Right forelimb (tissue), 1 donor: ENCODE measurements at places on chromosomes 5 and 9.

DNA sequence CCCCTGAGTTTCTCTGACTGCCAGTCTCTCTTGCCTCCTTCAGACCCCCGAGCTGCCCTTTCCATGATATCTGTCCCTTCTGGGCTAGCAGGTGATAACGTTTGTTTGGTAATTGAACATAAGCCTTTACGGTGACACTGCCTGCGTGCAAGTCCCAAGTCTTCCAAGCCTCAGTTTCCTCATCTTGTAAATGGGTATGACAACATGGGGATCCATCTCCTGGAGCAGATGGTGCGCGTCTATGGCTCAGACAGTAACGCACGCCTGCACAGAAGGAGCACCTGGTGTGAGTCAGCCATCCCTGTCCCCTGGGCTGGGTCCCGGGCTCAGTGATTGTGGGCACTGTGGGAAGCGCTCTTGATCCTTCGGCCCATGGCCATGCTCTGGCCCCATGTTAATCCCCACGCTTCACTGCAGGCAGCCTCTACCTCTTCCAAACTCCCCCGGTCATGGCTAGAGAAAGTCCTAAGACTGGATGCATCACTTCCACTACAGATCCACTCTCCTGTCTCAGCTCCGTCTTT, 85.8 kb downstream of the DAP start:
- DNase-seq: no peak

DNA sequence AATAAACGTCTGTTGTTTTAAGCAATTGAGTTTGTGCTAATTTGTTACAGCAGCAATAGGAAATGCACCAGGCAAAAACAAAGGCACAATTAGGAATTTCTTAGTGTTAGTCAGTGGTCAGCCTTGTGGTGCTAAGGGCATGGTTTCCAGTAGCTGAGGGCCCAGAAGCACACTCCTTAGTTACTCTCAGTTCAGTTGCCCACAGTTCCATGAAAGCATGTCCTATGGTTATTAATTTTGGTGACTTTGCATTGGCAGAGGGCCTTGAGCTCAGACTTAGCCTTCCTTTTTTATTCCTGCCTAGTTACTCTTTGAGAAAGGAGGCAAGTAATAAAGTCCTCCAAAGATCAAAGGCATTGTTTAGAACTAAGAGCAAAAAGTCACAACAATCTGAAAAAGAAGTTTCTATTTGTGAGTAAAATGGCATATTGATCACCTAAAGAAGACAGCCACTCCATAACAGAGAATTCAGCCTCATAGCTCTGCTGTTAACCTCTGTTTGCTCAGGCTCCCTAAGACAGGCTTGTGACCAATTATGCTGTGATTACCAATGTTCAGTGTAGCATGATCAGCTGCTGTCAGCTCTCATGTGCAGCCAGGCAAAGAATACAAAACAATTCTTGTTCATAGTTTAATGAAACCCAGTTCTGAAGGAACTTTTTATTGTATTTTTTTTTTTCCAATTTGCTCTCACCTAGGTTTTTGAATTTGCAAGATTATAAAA, 57.0 kb upstream of the MROH2B start:
- DNase-seq: no peak

GRCh38 chr9:18549772-18550171, 75.8 kb downstream of the ADAMTSL1 start:
- no peak for DNase-seq

GRCh38 chr9:97518909-97519307, 17.4 kb downstream of the TMOD1 start:
- no peak for DNase-seq

DNA sequence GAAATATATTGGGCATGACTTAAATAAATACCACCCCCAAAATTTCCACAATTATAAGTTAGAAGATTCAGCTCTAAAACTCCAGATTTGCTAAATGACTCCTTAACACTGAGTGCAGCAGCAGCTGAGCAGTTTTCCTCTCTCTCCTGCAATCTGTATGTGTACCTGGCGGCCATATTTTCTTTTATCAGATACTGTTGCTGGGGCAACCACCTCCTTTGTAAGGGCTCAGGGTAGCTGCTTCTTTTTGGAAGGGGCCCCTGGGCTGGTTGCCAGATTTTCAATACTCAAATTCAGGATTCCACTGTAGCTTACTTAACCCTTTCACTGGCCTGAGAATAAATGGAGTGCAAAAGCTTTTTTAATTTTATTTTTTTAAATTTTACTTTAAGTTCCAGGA, 197.0 kb downstream of the TAF11L14 start:
- DNase-seq: no peak

DNA sequence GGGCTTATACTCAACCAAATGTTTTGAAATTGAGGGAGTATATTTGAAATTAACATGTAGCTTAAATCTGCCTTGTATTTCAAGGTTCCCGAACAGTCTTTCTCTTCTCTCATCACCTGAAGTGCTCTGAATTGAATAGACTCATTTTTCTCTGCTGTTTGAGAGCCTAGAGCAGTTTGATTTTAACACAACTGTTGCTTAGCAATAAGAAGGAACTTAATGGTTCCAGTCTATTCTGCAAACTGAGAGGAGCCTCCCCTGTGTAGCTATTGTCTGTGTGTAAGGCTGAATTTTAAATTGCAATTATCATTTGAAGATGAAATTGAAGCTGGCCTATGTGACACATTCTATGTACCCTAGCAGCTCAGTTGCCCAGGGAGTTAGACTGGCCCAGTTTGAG, 87.1 kb upstream of the CKMT2 start:
- DNase-seq: no peak

GRCh38 chr9:22119522-22120158, 110.5 kb upstream of the CDKN2B start:
- DNase-seq: no peak

DNA sequence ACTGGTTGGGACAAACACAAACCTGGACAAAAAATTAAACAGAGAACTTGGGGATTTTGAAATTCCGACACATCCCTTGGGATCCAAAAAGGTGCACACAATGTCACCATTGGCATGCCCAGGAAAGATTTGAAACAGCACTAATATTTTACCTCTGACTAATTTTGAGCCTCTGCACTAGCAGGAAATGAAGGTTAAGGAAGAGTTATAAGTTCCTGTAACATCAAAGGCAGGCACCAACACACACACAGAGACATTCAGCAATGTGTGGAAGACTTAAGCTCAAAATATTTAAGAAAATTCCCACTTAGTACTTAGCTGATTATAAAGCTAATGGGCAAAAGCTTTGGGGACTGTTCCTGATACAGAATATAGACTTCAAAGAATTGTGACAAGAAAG, 247.0 kb downstream of the CDH9 start:
- DNase-seq: no peak

GRCh38 chr9:70901013-70901412, 220.4 kb downstream of the TRPM3 start:
- DNase-seq: no peak

- no peak for DNase-seq
These were observed 27.7 kb downstream of the LHX6 start for GRCh38 chr9:122200960-122201595.

- no peak for DNase-seq
These were observed 60.1 kb downstream of the FOCAD start for GRCh38 chr9:20744036-20744630.

DNA sequence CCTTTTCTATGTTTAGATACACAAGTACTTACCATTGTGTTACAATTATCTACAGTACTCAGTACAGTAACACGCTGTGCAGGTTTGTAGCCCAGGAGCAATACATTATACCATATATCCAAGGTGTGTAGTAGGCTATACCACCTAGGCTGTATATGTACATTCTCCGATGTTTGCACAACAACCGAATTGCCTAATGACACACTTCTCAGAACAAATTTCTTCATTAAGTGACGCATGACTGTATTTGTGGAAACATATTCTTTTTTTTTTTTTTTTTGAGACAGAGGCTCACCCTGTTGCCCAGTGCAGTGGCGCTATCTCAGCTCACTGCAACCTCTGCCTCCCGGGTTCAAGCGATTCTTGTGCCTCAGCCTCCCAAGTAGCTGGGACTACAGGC, 4.0 kb upstream of the RAD23B start:
- no peak for DNase-seq

DNA sequence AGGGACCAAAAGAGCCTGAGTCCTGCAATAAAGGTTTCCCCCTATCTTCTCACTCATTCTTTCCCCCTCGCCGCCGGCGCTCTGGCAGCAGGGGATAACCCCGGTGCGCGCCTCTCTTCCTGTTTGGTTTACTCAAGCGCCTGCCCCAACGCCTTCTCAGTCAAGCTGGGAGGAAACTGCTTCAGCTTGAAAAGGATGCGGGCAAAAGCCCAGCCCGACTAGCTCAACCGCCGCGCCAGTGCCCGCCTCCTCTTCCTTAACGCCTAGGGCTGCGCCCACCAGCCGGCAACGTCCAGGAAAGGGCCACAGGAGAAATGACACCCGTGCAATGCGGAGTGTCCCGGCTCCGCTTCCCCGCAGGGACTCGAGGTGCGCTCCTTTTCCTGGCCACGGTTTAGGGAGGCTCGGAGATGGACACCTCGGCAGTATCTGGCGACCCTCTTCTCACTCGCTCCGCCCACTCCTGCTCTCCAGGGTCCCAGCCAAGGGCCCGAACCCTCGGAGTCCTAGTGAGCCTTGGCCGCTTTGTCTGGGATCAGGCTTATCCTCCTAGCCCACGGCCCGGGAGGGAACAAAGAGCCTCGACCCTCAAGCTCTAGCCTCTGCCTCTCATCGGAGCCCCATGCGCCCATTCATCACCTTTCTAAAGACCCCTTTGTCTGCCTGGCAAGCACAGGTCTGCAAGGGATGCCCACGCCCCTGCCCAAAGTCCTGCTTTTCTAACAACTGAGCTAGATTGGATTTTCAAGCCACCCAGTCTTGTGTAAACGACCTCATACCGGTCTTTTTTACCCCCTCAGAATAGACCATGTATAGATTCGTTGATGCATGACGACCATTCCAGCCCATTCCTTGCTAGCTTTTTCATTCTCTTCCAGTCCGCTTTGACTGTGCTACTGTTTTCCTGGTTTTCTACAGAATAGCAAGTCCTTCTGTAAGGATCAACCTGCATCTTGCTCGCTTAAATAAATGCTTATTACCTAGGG, 2.0 kb downstream of the ST8SIA4 start:
- DNase-seq: peak; percentile 75

DNA sequence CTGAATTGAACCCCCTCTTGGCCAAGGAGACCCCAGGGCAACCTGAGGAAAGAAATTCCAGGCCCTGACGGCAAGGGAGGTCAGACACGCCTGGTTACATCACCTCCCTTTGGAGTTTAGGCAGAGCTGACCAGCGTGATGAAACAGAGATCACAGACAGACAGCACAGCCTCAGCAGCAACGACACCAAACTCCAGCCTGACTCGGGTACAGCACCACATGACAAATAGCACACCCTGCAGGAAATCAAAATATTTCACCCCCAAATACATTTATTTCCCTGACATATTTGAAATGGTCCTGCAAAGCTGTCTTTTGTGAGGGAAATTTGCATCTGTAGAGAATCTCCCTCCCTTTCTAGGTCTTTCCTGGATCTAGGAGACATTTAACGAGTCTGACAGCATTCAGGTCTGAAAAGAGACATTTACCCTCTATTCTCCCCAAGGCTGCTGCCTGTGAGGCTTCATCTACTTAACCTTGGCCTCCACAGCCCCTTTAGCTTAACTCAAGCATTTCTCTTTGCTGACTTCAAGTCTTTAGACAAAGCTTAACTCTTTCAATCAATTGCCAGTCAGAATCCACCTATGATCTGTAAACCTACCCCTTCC, 2.6 kb downstream of the QSOX2 start:
- DNase-seq: no peak

- DNase-seq: peak; percentile 41
These were observed 92.6 kb upstream of the LMX1B start for GRCh38 chr9:126521089-126521488.

- no peak for DNase-seq
These were observed 236.9 kb downstream of the ARRDC3 start for GRCh38 chr5:91146230-91146629.

DNA sequence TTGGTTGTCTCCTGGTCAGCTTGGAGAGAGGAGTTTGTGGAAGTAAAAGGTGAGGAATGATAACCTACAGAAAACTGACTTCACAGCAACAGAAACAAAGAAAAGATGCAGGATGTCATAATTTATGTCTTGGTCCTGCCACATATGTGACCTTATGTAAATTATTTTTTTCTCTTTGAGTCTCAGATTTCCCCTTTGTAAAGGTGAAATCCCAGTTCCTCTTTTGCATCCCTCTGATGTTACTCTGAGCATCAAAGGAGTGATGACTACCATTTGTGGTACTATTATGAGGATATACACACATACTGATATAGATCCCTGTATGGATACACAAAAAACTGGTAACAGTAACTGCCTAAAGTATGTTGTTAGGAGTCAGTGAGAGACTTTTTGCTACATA, 1.4 kb upstream of the THG1L start:
- DNase-seq: no peak

GRCh38 chr9:19689328-19690101, 99.3 kb downstream of the SLC24A2 start:
- no peak for DNase-seq
